A673 (cell line): ENCODE measurements at places on chromosomes 2 and 18.
A peak's percentile ranks its signal among the peaks of the same experiment; 100 is the strongest.

GRCh38 chr2:209191139-209191538, 232.7 kb upstream of the MAP2 start:
- DNase-seq, result peak; percentile 12

DNA sequence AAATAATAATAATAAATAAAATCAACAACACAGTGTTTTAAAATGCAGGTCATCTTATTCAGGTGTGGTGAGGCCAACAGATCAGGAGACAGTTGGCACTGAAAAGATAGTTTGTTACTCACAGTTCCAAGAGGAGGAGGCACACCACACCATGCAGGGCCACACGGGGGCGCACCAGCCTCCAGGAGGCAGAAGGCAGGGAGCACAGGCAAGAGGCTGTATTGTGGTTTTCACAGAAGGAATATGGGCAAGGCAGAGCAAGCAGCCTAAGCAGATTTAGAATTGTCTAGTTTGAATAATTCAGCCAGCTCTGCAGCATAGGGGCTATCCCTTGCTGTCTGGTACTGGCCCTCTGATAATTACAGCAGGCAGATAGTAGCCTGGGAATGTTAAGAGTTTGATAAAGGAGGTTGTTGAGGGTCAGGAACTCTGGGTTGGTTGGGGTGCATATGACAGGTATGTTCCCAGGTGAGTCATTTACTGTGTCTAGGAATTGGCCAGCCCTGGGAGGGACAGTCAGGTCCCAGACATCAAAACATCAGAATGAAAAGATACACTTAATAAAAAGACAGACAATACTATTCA, 31.3 kb downstream of the KIAA2012 start:
- peak; percentile 76 for DNase-seq

DNA sequence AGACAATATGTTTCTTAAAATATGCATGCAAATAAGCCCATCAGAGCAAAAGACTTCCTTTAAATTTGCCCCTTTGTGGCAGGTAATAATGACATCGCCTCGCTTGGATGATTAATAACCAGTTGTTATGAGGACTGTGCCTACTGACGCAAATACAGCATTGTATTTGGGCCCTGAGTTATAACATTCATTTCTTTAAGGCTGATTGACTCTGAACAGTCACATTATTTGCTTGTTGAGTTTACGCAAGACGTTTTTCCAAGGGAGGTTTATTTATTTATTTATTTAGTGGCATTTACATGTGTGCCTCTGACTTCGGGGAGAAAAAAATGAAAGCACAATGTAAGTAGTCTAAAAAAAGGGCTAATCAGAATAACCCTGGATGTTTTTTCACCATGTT, 88.3 kb downstream of the SLC8A1 start:
- peak; percentile 6 for DNase-seq

GRCh38 chr2:202705446-202706020, 70.8 kb downstream of the FAM117B start:
- DNase-seq, result no peak

- DNase-seq, result no peak
Measured at GRCh38 chr2:237057893-237058300, 27.8 kb upstream of the COPS8 start.

GRCh38 chr2:106575955-106576354, 88.8 kb downstream of the CD8B2 start:
- DNase-seq, result no peak

DNA sequence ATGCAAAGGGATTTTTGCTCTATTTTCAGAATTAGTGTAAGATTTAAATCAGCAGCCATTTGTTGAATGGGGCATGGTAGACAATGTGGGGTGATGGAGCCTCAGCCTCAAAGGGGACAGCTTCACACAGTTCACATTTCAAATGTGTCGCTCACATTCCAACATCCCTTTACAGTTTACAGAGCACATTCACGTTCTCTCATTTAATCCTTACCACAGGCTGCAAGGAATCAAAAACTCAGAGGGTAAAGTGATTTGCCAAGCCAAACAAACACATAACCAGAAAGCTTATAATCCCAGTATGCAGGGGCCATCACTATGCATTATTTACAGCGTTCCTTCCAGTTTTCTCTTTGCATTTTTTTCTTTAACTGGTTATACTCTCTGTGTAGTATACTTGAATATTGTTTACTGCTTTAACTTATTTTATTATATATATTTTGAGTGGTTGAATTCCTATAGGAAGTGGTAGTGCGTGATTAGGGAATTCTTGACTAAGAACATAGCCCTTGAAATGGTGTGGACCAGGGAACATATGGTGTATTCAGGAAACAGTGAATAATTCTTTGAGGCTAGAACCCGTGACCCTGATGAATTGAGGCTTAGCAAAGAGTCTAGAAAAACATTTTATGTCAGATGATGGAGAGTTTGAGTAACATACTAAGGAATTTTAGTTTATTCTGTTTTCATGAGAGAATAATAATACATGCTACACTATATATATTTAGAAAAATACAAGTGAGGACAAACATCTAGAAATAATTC, 18.1 kb upstream of the TAF1B start:
- DNase-seq, result no peak

DNA sequence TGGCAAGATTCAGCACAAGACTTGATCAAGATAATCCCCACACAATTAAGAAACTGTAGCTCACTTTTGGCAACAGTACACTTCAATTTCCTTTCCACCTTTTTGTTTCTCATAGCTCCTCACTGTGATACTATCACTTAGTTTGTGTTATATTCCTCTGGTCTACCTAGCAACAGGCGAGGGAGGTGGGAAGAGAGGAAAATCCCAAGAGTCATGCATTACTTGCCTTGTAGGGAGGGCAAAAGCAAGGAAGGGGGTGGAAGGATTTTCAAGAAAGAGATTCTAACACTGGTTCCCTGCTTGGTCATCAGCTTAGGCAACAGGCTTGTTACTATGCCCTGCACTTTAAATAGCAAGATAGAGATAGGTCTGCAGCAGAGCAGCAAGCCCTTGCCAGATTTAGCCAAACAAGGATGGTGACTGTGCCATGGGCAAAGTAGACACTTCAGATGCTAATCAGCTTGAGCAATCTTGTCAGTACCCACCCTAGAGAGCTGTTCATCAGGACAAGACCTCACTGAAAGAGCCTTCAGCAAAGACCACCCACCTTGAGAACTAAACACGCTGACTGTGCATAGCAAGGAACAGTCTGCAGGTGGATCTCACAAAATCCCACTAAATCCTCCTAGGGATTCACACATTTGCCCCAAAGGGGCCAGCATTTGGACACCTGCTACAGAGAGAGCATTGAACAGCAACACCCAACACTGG, 134.6 kb downstream of the MBD2 start:
- no peak for DNase-seq

- no peak for DNase-seq
Measured at GRCh38 chr2:128301501-128301966, 17.1 kb downstream of the HS6ST1 start.

GRCh38 chr2:8453904-8454302, 228.0 kb upstream of the ID2 start:
- no peak for DNase-seq

- no peak for DNase-seq
Measured at GRCh38 chr2:24754985-24755705, 38.0 kb downstream of the PTRHD1 start.

DNA sequence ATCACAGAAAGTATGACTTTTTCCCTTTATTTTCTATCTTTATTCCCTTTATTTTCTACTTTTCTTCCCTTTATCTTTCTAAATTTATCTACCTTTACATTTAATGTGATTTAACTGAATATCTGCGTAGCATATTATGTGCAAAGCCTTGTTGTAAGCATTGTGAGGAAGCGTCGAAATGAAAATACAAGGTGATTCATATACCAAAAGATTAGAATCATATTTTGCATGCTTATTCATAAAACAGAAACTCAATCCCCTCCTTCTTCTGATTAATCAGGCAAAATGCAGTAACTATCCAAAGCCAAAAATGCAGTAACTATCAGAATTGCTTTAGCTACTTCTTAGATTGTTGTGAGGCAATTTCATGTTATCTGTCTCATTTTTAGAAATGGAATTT, 393.0 kb downstream of the CDH19 start:
- no peak for DNase-seq

- DNase-seq, result no peak
Measured at GRCh38 chr2:120587279-120587996, 148.2 kb upstream of the GLI2 start.

DNA sequence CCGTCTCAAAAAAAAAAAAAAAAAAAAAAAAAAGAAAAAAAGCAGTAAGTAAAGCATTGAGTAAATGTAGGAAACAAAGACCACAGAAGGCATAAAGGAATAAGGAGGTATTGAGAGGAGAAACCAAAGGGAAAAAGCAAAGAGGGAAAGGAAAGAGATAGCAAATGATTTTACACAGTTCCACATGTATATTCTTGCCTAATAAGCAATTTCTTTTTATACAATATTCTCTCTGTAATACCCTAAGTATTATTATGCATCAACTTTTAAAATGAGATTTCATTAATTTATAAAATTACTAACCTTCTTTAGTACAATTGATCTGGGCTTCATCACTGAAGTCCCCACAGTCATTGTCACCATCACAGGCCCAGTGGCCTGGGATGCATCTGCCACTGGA, 1180.9 kb downstream of the LRP1B start:
- no peak for DNase-seq

DNA sequence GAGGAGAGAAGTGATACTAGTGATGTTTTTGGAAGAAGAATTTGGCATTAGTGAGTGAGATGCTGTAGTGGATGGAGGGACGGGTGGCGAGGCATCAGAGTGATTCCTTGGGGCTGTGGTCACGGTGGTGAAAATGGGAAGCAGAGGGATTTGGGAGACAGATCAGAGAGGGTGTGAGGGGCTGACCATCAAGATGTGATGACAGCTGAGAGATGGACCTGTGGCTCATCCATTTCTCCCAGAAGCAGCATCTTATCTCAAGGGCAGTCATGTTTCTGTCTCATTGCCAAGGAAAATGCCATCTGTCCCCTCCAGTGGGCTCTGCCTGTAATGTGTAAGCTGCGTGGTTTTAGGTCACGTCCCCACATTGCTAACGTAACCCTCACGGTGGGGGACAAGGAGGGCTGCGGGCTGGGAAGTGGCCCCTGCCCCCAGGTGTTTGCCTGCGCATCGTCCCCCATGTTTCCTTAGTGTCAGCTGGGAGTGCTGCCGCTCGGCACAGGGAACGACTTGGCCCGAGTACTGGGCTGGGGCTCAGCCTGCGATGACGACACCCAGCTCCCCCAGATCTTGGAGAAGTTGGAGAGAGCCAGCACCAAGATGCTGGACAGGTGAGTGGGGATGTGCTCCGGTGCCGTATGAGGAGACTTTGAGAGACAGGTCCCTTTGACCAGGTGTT, 91.0 kb downstream of the DGKD start:
- no peak for DNase-seq

- no peak for DNase-seq
Measured at GRCh38 chr2:142220901-142221300, 90.1 kb upstream of the LRP1B start.

DNA sequence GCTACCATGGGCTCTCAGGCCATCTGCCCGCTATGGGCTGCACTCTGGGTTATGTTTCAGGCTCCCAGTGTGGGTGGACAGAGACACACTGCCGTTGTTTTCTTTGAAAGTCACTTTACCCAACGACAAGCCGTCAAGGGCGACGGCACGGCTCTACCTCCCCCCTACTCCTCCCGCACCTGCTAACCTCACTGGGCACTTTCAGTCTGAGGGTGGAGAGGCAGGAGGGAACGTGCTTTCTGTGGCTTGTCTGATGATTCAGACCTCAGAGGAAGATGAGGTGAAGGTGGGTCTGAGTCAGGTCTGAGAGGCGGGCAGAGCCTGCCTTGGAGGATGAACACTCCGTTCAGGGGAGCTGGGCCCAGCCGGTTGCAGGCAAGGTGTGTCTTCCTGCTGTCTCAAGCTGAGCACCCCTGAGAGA, 147.6 kb upstream of the HDAC4 start:
- no peak for DNase-seq

- DNase-seq, result no peak
Measured at GRCh38 chr2:219182331-219183150, 4.5 kb downstream of the RETREG2 start.

- no peak for DNase-seq
Measured at GRCh38 chr2:100639588-100640390, 77.0 kb downstream of the PDCL3 start.

GRCh38 chr2:47190188-47190881, 35.2 kb upstream of the STPG4 start:
- DNase-seq, result no peak

GRCh38 chr2:6917071-6917760, at the start of gene RNF144A:
RNF144A (plus strand) TSS chr2:6917412; CDS start chr2:6996927, 79,515 bp downstream.
- DNase-seq, result peak; percentile 81

GRCh38 chr2:191463790-191464189, 214.1 kb upstream of the NABP1 start:
- DNase-seq, result no peak

- no peak for DNase-seq
Measured at GRCh38 chr2:114610677-114611076, 168.2 kb downstream of the DPP10 start.

- no peak for DNase-seq
Measured at GRCh38 chr2:62577994-62578781, 72.2 kb upstream of the TMEM17 start.
